ENCODE measurements at places on chromosomes 3 and 15.

DNA sequence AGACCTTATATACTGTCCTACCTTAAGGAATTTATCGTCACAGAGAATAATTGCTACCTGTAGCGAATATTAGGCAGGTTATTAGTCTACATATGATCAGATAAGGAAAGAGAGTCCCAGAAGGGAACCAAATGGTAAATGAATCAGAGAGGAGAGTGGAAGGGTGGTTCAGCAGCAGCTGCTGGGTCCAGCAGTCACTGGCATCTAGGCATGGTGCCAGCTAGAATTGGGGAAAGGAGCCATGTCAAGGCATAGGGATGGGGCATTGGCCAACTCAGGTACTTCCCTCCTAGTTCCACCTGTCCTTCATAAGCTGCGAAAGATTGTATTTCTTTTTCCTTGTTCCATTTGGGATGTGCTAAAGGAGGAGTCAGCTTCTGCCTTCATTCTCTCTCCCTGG, 23.4 kb downstream of the HACD3 start:
- no peak for DNase-seq

DNA sequence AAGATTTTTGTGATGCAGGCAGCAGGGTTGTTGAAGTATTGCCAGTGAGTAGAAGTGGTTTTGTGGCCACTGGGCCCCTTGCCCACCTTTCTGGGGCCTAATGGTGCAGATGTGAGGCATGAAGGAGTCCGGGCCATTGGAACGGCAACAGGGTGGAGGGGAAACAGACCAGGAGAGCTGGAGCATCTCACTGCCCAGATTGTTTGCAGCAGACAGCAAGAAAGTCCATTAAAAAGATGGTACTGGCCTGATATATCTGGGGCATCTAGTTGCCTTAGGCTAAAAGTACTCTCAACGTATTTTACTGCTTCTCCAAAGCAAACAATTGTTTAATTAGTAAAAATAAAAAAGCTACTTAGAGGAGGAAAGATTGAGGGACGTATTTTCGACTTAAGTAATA, 298.4 kb downstream of the SATB1 start:
- no peak for DNase-seq

- no peak for DNase-seq
Observed at GRCh38 chr3:12824299-12824698, 17.1 kb downstream of the RPL32 start.

DNA sequence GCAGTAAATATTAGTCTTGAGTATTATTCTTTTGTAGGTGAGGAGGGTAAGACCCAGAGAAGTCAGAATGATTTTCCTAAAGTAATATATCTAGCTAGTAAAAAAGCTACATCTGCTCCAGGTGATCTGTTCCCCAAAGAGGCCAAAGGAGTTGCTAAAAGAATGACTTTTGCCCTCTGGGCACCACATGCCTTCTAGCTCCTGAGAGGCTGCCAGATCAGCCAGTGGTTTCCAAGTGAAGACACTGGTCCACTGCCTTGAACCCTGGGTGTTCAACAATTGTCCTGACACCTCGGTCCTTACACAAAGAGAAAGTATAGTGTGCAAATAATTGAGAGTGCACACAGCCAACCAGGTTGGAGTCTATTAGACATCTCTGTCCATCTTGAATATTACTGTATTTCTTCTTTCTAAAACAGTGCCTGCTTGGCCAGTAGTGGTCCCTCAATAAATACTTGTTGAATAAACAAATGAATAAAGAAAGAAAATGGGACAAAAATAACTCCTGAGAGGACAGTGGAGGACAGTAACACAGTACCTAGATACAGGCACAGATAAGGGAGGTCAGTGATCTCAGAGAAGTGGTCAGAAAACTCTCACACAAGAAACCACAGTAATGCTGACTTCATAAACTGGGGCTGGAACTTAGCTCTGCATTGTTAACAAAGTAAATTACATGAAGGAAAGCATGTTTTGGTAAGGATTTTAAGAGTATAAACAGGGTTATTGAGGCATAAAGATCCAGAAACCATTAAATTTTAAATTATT, 56.6 kb upstream of the CSTA start:
- DNase-seq = no peak

DNA sequence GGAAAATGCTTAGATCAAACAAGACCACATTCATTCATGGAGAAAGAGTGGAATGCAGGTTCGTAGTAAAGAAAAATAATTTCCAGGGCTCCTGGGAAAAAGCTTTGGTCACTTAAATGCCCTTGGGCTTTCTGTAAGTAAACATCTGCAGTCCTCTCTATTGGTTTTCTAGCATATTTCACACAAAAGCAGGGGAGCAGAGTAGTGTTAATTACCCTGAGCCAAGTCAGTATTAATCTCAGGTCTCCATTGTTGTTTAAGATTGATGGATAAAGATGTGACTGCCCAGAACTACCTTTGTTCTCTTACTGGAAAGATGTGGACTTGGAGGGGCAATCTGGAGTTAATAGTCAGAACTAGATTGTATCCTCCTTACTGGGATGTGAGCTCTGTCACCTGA, 242.6 kb downstream of the PTPRG start:
- no peak for DNase-seq

GRCh38 chr3:76438971-76439370, 600.9 kb upstream of the ROBO2 start:
- no peak for DNase-seq

DNA sequence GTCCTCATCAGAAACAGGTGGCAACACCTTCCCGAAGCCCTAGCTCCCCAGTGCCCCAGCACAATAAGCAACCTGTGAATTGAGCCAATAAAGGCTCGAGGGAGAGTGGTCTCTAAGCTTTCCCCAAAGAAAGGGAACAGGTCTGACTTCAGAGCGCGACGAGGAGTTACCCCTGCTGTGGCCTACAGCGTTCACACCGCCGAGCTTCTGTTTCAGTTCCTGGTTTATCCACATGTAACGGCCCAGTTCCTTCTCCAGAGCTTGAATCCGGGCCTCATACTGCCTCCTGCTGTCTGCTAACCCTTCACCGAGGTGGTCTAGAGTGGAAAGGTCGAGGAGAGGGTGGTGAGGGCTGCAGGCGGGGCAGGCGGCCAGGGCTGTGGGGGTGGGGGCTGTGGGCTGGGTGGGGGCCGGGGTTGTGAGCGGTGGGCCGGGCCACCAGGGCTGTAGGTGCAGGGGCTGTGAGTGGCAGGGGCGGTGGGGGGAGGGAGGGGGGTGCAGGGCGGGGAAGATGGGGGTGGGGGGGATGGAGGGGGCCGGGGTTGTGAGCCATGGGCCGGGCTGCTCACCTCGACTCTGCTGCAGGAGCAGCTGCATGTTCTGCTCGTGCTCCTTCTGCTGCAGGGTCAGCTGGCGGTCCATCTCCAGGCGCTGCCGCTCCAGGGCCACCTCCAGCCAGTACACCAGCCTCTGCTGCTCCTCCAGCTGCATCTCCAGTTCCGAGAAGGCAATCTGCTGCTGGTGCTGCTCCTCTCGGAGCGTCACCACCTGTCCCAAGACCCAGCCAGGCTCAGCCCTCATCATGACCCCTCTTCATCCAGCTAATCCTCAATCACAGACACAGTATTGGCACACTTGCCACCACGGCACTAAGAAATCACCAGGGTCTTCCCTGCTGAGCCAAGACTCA, 26.2 kb downstream of the KIF7 start:
- DNase-seq = no peak

DNA sequence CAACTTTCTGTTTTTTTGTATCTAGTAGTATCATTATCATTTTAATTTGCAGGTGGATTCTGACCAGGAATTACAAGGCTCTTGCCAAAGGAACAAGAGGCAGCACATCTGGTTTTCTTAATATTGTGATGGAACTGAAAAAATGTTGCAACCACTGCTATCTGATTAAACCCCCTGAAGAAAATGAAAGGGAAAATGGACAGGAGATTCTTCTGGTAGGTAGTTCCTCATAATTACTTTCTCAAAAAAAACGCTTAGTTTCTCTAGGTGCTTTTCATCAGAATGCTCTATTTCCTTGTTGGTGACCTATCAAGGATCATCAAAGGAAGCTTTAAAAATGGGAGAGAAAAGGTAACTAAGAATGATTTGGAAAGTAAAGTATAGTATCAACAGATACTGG, 71.6 kb downstream of the CHD2 start:
- no peak for DNase-seq

GRCh38 chr15:45918839-45919238, 284.0 kb downstream of the SQOR start:
- no peak for DNase-seq

GRCh38 chr3:190024912-190025311, 95.8 kb downstream of the P3H2 start:
- DNase-seq = no peak

GRCh38 chr3:120864541-120864940, 43.5 kb upstream of the STXBP5L start:
- no peak for DNase-seq

GRCh38 chr15:28904003-28904402, 18.2 kb downstream of the APBA2 start:
- DNase-seq = no peak

- DNase-seq = no peak
Observed at GRCh38 chr3:131561511-131561910, 58.7 kb upstream of the MRPL3 start.

- DNase-seq = no peak
Observed at GRCh38 chr3:8301977-8302735, 199.5 kb upstream of the LMCD1 start.

- no peak for DNase-seq
Observed at GRCh38 chr3:134446800-134447199, 39.0 kb downstream of the ANAPC13 start.

- no peak for DNase-seq
Observed at GRCh38 chr3:45209526-45209925, 16.6 kb downstream of the TMEM158 start.

DNA sequence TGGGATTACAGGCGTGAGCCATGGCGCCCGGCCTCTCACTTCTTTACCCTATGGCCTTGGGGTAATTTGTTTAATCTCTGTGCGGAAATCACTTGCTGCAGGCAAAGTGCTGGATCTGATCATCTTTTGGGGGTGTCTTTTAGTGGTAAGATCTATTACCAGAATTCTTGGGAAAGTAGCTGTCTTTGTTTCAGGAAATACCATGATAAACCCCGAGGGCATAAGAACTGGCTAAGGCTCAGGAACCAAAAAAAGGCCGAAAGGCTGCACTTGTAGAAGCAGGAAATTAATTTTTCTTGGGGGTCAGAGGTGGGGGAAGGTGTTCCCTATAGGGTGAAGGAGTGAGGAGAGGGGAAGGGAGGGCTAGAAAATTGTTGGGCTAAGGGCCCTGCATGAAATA, 22.7 kb upstream of the IGF2BP2 start:
- DNase-seq = no peak

DNA sequence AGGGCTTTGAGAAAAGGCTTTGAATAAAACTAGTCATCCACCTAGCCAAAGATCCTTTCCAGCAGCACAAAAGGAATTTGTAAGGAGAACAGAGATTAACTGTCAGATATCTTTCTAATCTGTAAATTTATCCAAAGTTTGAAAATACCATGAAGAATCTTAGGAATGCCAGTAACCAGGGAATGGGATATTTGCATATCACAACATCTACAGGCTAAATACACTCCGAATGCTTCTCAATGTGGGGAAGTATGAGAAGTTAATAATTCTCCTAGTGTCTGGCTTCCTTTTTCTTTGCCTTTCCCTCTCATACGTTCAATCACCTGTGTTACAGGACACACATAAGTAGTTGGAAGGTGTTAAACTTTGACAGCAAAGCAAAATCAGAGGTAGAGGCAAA, 7.8 kb downstream of the ANAPC13 start:
- DNase-seq = no peak

GRCh38 chr15:26711445-26711844, 61.4 kb downstream of the GABRB3 start:
- DNase-seq = no peak

DNA sequence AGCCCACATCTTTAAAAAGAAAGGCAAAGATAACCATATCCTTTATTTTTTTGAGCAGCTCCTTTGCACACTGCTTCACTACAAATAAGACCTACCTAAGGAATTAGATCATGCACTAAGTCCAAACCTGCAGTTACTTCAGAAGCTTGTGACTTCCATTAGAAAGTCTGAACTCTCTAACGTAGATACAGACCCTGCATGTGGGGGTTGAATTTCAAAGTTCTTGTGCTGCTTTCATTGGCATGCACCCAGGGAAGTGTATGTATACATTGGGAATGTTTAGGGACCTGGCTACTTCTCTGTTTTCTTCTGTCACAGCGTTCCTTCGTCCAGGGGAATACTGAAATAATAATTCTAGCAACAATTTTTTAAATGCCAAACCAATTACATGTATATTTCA, 185.2 kb upstream of the IL12A start:
- DNase-seq = no peak

DNA sequence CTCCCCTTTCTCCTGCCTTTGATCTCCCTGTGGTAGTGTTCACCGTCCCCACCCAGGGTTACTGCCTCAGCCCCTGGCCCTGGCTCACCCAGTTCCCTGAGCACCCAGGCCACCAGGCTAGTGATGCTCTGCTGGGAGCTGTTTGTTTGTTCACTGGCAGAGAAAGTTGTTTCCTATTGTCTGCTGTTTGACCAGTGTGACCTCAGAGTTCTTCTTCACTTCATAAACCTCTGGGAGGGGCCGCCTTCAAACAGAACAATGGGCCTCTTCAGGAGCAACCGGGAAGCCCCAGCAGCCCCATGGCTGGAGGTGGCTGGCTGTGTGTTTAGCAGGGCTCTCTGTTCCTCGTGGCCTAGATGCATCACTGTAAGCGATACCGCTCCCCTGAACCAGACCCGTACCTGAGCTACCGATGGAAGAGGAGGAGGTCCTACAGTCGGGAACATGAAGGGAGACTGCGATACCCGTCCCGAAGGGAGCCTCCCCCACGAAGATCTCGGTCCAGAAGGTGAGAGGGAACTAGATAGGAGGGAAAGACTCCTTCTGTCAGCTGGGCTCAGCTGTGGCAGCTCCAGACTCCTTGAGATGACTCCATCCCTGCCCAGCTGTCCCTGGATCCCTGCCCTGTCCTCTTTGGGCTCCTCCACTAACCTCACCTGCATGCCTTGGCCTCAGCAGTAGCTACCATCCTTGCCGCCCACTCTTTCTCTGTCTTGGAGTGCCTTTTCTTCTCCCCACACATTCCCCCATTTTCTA, 3.4 kb downstream of the CLK3 start:
- no peak for DNase-seq

All from stimulated activated CD4-positive, alpha-beta T cell treated with anti-CD3 and anti-CD28 coated beads, Interleukin-1b, Interleukin-23, amount 100 ng/mL, for 1 hour (primary cell).